C1 segment of cervical spinal cord (tissue), 14 donors: ENCODE measurements at places on chromosomes 16 and 17.

GRCh38 chr17:39094607-39095308 lies 56.7 kb downstream of the PLXDC1 start:
- no peak for DNase-seq

GRCh38 chr17:71600137-71600789 lies 520.6 kb upstream of the SOX9 start:
- no peak for DNase-seq

DNA sequence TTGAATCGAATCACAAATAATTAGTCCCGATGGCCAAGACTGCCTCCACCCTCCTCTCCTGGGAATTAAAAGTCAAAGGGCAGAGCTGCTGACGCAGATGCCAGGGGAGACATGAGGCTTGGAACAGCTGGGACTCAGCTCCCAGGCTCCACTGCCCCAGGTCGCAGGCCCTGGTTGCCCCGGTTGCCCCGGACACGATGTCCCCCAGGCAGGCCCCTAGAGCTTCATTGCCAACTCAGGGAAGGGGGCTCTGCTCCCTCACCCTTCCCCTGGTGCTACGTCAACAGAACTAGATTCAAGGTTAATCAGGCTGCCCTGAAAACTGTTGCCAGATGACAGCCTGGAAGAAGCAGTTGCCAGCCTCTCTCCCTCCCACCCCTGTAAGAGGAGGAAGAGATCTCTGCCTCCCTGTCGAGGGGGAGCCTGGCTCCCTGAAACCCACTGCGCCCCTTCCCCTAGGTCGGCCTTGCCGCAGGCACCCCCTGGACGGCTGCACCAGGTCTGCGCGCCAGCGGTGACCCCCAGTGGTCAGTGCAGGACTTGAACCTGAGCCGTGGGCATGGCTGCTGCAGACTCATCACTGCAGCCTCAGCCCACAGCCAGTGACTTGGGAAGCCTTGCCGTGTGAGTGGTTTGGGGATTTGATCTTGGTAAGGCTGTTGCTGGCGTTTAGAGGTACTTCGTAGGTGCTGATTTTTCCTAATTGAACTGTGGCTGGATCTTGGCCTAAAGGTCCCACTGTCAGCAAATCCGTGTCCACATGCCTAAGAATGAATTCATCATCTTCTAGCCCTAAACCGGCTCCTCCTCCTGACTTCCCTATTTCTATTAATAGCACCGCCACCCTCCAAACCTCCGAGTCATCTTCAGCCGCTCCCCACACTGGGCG lies 84.1 kb upstream of the TOB1 start:
- DNase-seq: peak; percentile 74

DNA sequence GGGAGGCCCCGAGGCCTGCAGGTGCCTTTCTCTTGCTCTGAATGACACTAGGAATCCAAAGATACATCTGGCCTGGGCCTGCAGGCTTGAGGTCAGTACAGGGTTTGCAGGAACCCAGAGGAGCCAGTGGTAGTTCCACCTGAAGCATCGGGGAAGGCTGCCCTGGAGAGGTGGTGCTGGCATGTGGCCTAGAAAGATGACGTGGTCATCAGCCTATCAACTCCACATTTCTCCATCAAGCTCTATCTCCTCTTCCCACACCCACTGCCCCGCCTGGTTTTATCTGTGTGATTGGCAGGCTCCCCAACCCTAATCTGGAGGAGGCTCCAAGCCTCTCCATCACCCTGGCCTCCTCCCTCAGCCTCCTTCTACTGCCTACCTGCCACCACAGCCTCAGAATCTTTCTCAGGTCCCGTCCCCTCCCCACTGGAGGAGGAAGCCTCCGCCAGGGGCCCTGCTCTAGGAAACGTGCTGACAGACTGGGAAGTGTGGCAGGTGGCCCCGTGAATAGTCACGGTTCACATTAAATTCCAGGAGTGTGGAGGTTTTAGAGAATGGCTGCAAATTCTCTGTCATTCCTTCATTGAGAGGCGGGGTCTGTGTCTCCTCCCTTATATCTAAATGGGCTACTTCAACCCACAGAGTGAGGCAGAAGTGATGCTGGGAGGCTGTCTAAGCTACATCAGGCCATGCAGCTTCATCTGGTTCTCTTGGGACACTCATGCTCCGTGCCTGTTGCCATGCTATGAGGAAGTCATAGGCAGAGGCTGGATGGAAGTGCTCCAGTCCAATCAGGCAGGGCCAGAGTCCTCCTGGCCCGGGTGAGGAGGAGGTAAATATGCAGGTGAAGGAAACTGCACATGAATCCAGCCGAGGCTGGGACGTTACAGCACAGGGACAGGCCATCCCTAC lies 11.4 kb upstream of the MAP2K3 start:
- DNase-seq: no peak

- DNase-seq: no peak
Observed at GRCh38 chr17:50283246-50283645, 9.0 kb downstream of the TMEM92 start.

DNA sequence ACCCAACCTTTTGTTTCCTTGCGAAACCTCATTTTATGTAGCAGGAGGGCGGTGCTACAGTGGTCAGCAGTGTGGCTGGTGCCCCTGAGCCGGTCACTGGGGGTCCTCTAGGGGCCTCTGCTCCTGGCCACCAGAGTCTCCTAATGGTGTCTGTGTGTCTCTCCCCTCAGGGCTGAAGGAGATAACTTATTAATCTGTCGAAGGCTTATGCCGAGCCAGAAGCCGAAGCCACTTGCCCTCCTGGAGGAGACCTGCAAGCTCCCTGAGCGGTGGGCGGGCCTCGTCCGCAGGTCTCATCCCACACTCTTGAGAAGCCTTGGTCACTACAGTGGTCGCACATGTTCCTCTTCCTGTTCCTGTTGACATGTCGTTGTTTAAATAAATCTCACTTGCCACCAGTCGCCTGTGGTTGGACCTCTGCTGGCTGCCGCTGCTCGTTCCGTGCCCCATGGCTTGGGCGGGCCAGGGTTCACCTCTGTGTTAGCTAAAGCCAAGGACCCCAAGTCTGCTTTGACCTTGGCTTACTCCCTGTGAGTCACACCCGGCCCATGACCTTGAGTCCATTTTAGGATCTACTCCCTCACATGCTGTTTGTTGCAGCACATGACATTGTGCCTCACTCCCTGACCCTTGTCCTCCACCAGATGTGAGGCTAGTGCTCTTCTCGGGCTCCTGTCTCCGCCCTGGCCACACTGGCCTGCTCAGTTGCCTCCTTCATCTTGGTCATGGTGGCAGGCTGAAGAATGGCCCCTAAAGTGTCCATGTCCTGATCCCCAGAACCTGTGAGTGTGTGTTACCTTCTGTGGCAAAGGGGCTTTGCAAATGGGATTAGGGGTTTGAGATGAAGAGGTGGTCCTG lies 38.7 kb upstream of the AQP8 start:
- DNase-seq: no peak

- no peak for DNase-seq
Observed at GRCh38 chr16:4241928-4242283, at the start of gene SRL. Gene SRL (minus strand): TSS chr16:4242080. CDS start chr16:4242067, 13 bp downstream.

GRCh38 chr16:80691111-80691741 lies 113.2 kb downstream of the CDYL2 start:
- no peak for DNase-seq

GRCh38 chr16:23742766-23743165 lies 12.1 kb upstream of the CHP2 start:
- no peak for DNase-seq

- no peak for DNase-seq
Observed at GRCh38 chr17:17385491-17385890, 82.3 kb downstream of the NT5M start.

GRCh38 chr17:40953881-40954280 lies 12.9 kb downstream of the KRT39 start:
- DNase-seq: no peak

DNA sequence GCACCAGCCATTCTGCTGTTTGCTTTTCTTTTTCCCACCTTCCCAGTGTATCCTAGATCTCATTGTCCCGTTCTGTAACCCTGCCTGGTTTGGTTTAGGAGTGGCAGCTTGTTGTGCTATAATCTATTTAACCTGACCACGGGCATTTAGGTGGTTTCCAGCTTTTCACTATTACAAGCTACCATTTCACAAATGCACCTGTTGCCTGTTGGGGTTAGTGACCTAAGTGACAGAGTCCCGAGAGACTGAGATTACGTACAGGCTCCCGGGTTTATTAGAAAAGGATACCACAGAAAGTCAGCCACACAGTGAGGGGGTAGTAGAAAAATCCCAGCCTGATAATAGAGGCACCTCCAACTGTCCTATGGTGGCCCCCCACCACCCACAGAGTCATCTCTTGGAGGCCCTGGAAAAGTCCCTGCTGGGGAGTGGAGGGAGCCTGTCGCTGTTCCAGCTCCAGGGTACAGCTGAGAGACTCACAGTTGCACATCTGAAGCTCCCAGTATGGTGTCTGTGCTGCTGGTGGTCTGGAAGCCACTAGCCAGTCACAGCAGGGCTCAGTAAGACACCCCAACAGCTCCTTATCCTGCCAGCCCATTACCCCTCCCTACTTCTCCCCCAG lies 21.2 kb downstream of the CLEC16A start:
- no peak for DNase-seq

GRCh38 chr16:22161999-22162655 lies at the start of gene SDR42E2:
Gene SDR42E2 (plus strand): TSS chr16:22162506. CDS start chr16:22165583, 3,077 bp downstream.
- no peak for DNase-seq

DNA sequence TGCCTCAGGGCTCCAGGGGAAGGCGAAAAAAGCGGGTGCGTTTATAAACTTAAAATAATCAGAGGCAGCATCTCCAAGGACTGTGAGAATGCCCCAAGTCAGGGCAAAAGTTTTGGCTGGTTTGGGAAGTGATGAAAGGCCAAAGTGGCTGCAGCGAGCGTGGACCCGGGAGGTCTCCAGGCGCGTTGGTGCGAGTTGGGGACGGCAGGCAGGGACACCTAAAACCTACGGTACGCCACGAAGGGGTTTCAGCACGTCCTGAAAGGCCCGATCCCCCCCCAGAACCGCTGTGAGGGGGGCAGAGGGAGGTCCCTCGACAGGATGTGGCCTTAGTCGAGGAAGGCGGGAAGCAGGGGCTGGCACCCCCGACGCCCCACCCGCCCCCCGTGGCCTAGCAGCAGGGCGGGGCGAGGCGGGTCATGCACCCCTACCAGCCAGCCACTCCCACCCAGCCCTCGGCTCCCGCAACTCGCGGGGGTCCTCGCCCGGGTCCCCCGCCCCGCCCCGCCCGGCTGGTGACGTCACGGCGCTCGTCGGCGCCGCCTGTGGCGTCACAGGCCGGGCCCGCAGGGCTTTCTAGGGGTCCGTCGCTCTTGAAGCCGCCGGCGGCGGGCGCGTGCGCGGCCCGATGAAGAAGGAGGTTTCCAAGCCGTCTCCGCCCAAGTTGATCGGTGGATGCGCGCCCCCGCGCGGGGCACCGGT lies at the start of gene MYCBPAP:
MYCBPAP (plus strand) TSS at position 569 of the 702 bp plus-strand sequence. CDS start 236 bp downstream, outside the sequence.
- DNase-seq: peak; percentile 70

DNA sequence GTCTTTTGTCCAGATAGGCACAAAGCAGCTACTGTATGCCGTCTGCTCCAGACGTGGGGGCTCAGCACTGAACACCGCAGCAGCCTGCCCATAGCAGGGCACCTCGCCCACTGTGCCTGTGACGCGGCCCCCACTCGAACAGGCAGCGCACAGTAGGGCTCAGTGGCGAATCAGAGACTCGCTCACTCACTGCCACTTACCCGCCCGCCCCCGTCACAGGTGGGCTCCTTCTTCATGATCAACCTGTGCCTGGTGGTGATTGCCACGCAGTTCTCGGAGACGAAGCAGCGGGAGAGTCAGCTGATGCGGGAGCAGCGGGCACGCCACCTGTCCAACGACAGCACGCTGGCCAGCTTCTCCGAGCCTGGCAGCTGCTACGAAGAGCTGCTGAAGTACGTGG lies 23.6 kb downstream of the TPSG1 start:
- no peak for DNase-seq

DNA sequence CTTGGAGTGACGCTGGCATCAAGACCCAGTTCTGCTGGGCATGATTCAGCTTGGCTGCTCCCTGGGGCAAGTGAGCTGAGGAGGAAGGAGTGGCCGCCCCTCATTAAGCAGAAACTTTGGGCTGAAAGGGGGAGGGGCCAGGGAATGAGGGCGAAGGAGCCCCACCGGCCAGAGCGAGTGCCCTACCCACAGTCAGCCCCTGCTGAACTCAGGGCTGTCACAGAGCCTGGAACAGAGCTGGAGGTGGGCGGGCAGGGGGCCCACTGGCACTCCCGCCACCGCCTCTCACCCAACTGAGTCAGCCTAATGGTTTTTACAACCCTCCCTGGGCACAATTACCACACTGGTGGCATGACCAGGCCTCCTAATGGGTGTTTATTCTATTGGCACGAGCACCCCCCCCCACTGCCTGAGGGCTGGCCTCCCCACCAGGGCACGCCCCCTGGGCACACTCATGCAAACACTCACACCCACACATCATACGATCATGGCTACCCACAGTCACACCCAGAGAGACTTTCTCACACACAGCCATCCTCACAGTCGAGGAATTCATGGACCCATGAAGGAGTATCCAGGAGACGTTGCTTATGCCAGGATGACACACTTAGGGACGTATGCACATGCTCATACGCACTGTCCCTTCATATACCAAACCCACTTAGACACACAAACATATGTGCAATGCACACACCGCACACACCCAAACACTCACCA lies 19.2 kb downstream of the UNC119 start:
- DNase-seq: no peak

DNA sequence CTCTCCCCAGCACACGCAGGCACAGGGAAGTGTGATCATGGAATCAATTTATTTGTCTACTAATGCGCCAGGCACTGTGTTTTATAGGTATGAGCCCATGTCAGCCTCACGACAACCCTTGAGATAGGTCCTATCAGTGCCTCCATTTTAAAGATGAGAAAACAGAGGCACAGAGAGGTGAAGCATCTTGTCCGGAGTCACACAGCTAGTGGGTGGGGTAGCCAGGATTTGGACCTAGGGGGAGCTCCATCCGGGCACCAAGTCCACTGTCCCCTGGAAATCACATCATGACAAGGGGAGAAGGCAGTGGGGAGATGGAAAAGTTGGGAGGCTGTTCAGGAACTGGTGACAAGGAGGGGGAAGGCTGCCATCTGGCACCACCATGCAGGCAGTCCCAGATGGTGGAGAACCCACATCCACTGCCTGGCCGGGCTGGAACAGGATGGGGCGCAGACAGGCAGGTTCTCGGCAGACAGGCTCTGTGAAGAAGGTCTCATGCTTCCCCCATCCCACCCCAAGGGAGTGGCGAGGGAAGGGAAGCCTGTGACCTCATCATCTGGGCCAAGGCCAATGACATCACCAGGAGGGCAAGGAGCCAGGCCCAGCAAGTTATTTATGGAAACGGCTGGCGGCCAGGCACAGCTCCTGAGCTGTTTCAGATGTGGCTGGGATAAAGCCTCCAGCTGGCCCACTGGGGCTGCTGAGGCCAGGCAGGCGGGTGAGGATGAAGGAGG lies 126.0 kb upstream of the SDK2 start:
- DNase-seq: peak; percentile 7

DNA sequence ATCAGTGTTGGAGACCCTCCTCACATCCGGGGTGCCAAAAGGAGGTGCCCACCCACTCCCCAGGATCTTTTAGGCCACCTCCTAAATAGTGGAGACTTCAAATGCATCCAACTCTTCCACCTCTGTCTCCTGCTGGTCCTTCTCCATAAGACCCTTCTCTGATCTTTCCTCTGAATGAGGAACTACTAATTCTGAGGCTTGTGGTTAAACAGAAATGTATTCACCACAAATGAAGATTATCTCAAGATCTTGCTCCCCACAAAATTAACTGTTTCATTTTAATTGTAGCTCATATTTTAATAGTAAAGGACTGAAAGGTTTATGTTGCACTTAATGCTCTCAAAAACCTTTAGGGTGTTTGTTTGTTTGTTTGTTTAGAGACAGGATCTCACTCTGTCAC lies 34.1 kb downstream of the TLE7 start:
- DNase-seq: no peak

GRCh38 chr17:76633628-76634328 lies 9.8 kb downstream of the ST6GALNAC1 start:
- DNase-seq: no peak
